Jurkat, Clone E6-1 (cell line): ENCODE measurements at places on chromosomes 5 and 9.

- DNase-seq = no peak
Observed at GRCh38 chr5:142626786-142627185, 59.1 kb downstream of the FGF1 start.

DNA sequence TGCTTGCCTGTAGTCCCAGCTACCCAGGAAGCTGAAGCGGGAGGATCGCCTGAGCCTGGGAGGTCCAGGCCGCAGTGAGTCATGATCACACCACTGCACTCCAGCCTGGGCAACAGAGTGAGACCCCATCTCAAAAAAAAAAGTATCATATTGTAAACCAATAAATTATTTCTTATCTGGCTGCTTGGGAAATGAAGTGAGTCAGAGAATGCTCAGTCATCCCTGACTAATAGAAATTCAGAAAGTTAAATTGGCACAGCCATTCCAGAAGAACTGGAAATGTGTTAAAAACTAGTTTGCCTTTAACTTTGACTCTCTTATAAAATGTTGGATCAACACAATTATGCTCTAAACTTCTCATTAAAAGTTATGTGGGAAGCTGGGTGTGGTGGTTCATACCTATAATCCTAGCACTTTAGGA is 9.8 kb upstream of the GNE start:
- no peak for DNase-seq

DNA sequence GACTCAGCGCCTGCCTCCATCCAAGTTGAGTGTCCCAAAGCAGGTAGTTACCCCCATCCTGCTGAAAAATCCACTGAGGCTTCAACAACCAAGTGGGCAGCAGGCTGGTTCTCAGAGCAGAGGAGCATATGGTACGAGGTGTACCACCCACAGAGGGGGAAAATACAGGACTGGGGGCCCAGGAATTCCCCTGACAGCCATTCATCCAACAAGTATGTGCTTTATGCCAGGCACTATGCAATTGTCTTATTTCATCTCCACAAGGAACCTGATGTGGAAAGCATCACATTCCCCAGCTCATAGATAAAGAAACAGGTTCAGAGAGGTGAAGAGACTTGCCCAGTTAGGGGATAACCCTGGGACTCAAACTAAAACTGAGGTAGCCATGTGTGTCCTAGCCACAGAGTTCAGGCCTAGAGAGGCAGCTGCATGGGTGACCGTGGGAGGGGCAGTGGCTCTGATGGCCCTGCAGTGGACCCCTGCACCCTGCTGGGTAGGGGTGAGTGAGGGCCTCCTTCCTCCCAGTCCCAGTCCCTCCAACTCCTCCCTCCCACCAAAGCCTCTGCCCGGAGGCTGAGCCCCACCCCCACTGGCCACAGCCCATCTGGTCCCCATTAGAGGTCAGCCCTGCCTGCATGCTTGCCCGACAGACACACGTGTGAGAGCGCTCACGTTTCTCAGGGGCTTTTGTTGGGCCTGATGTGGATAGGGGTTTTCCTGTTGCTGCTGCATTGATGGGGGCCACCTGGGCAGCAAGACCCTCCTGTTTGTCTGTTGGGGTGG is 11.5 kb downstream of the PDLIM4 start:
- no peak for DNase-seq

DNA sequence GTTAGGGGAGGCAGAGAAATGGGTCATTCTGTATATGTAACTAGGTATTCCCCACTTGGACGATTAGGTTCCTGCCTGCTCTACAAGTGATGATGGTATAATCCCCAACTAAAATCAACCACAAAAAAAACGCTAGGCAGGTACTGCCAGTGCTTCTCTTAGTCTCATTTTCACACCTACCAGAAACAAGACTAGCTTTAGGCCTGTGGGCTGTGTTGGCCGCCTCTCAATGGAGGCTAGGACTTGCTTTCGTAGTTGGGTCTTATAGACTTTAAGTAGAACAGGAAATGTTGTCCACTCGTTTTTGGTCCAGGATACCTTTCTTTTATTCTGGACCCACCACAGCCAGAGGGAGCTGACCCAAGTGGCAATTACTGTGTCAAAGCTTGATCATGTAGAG is 111.8 kb downstream of the UNC13B start:
- DNase-seq = no peak

- no peak for DNase-seq
Observed at GRCh38 chr9:111501648-111502047, 17.5 kb upstream of the ECPAS start.

GRCh38 chr5:90994796-90995195 is 388.3 kb downstream of the ARRDC3 start:
- no peak for DNase-seq

- DNase-seq = no peak
Observed at GRCh38 chr9:36942891-36943290, 91.2 kb downstream of the PAX5 start.

GRCh38 chr5:90866915-90867731 is 308.5 kb downstream of the ADGRV1 start:
- no peak for DNase-seq
